Hematopoietic multipotent progenitor cell treated with erythropoietin and hydrocortisone succinate and interleukin-3 and kit ligand, for 4 days (in vitro differentiated cells): ENCODE measurements at places on chromosomes 11 and 22.

DNA sequence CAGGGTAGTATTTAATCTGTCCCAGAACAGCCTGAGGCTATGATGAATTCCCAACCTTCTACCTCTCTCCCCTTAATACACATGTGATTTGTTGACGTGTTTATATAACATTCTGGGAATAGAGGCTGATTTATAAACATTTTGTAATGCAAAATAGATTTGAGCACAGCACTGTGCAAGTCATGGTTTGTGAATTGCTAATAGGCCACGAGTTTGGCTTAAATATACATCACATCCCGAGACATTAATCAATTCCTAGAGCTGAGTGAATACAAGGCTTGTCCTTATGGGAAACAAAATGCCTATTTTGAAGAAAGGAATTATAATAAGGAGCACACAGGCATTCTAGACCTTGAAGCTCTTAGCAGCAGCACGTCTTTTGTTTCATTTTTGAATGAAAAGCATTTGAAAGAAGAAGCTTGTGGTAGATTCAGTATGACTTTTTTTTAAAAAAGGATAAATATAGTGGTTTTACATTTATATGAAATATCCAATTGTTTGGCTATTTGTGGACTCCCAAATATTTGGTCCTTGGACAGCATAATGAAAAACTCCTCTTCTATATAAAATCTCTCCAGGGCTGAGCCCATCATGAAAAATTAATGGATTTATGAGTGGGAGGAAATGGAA lies 116.4 kb downstream of the SLC17A6 start:
- no peak for DNase-seq

DNA sequence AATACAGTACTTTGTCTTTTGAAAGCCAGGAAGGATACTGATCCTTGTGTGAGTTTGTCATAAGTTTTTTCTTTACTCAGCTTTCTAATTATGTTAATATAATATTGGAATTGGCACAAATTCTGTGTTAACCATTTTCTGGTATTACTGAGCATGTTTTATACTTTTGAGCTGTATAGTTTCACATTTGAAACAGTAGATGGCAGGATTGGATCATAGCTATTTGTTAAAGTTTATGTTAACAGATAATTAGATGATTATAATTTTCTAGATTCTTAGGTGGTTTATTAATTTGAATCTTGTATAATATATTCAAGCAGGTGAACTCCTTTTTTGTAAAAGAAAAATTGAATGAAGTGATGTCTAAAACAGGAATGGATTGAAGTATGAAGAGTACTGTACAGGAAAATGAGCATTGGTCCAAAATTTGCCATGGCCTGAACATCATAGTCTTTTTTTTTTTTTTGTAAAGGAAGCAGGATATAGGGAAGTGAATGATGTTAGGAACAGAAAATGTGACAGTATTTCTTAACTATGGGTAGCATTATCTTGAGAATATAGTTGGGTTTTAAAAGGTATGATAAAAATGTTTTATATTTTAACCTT lies 102.0 kb downstream of the CYP2R1 start:
- peak; percentile 62 for DNase-seq

GRCh38 chr11:43879789-43880639 lies 617 bp upstream of the ALKBH3 start:
- DNase-seq, result peak; percentile 12

DNA sequence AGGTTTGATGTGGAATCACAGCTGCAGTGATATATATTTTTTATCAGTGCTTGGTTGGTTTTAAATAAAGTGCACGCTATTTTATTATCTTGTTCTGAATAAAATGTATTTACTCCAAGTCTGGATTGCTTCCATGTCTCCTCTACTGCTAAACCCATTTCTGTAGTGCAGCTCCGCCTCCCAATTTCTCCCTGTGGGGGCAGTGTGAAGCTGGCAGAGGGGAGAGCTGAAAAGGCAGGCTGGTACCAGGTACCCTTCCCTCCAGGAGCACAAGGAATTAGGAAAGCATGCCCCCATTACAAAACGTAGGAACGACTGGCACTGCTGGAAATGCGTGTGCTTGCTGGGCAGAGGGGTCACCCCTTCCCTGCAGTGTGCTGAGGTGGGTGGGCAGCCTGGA lies 934 bp upstream of the TMEM132A start:
- DNase-seq, result no peak

DNA sequence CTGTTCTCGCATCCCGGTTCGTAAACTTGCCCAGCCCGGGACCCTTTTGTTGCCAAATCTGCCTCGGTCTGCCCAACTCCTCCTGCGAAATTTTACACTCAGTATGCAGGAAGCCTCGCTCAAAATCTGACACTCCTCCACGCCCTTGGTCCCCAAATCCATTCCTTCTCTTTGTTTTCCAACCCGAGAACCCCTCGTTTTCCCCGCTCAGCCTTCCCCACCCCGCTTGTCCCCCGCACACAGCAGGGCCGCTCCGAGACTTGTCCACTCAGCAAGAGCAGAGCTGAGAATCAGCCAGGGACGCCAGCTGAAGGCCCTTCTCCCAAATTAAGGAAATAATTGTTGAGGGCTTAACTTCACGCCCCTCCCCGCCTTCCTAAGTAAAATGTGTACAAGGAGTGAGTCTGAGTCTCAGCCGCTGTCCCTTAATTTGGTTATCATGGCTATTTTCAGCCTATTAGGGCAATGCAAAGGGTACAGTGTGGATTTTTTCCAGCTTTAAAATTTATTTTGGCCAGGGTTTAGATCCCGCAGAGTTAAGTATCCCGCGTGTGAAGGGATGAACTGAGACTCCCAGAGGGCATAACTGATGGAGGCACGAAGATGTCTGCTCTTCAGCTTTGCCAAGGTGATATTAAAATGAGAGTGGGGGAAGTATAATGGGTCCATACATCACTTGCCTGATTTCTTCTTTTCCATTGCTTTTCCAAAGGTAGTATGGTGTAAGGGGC lies 581 bp upstream of the FBXO3 start:
- no peak for DNase-seq
